Thyroid gland (tissue), 4 donors: ENCODE measurements at places on chromosomes 2 and 18. TPM values are rescaled to one million over a fixed set of nuclear protein-coding genes. Genes with fewer than 3 reads are reported as not detected.

Gene TMEM17
- 5.8 TPM for total RNA-seq

Gene PAX3
- total RNA-seq: not detected

Gene GRHL1
- 7.9 TPM for total RNA-seq

Gene STAM2
- 62.4 TPM for total RNA-seq

Gene MOCOS
- total RNA-seq: 1.0 TPM

Gene VSNL1
- total RNA-seq: not detected

Gene ITGB6
- total RNA-seq: 13.1 TPM

Gene RAB6D
- total RNA-seq: not detected

DNA sequence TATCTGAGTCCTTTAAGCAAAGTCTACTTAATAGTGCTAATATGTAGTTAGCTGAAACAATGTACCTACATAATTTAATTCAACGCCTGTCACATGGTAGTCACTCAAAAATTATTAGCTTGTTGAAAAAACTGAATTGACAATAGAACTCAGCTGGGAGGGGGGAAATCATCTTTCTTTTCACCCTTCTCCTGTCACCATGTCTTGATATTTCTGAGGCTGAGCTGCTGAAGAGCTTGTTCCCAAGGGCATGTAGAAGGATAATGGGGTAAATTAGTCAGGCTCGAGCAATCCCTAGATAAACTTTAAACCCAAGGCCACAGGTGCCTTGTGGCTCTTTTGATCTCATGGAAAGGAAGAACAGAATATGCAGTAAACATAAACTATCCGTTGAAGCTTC, 339.6 kb upstream of the LRATD1 start:
- no peaks in the 10 kb centered on the region for H3K36me3 ChIP-seq
- no peaks in the 10 kb centered on the region for H3K27me3 ChIP-seq
- no peaks in the 10 kb centered on the region for H3K4me1 ChIP-seq
- no peak overlapping the region for H3K27ac ChIP-seq

DNA sequence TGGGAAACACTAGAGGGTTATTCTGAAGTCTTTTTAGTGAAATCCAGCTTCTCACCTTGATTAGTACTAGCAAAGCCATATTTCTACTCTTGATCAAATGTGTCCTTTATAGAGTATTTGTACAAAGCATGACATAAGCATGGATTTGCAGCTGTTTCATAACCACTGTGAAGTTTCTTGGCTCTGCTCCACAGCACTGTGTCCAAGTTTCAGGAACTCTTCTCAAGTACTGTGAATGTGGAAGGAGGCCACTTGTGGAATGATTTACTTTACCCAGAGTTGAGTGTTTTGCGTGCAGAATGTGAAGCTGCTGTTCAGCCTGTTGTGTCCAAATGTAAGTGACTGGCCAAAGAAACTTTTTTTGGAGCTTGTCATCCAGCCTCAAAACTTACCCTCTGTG, 16.2 kb upstream of the MAPRE2 start:
- peaks cover 18% of the 10 kb centered on the region for H3K4me1 ChIP-seq
- no peak overlapping the region for H3K27ac ChIP-seq
- DNase-seq: peak; percentile 92
- no peaks in the 10 kb centered on the region for H3K36me3 ChIP-seq
- no peak overlapping the region for H3K4me3 ChIP-seq

DNA sequence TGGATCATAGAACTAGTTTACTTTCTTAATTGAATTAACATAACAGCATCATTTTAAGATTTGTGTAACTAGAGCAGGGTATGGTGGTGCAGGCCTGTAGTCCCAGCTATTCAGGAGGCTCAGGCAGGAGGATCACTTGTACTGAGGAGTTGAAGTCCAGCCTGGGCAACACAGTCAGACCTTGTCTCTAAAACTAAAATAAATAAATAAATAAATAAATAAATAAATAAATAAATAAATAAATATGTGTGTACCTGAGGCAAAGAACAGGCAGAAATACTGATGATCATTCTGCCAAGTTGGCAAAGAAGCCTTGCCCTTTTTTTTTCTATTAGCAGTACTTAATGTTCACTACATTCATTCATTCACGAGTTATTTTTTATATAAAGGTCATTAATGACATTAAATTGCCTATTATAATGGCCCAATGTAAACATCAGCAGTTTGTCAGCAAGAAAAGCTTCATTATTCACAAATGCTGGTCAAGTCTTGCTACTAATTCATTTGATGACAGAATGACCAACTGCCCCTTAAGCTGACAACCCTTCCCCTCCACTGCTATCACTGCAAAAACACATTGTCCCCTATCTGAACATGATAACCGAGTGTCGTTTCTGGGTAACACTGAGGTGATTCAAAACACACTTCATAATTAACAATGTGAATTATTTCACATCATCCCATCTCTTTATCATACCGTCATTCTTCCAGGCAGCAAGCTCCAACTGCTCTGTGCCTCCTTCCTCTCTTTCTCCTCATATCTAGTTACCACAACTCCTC, 39.0 kb downstream of the ARL5A start:
- H3K4me1 ChIP-seq: no peaks in the 10 kb centered on the region
- no peaks in the 10 kb centered on the region for H3K36me3 ChIP-seq
- H3K4me3 ChIP-seq: no peak overlapping the region

GRCh38 chr18:25759111-25759510, 331.3 kb downstream of the SS18 start:
- no peak overlapping the region for H3K4me3 ChIP-seq
- DNase-seq: no peak
- H3K27ac ChIP-seq: no peak overlapping the region
- no peaks in the 10 kb centered on the region for H3K4me1 ChIP-seq

DNA sequence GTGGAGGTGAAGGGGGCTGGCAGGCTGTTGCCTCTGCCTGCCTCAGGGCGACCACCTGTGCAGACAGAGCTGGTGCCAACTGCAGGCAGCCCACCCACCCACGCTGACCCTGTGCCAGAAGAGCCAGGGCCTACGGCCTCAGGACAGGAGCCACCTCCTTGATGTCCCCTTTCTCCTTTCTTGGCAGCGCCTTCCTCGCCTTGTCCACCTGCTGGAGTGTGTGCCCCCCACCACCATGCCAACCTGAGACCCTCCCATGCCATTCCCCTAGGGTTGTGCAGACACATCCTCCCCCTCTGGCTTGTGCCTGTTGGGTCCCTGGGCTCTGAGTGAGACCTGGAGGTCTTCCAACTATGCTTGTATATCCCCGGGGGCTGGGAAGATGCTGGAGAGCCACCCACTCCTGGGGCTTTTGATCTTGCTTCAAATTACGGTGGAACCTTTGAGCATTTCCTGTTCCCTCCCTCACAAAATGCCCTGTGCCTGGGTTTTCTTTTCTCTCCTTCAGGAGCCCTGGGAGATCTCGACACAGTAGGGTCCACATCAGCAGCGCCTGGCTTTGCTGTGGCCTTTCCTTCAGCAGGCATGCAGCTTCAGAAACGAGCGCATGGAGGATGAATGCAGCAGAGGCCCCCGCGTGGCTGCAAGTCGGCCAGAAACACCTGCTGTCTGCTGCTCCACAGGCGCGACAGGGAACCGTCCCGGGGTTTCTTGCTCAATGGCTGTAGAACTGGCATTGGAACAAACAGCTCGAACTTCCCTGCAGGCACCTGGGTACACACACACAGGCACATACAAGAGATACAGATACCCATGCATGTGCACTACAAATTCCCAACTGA, 65.9 kb upstream of the SH3RF3 start:
- no peak overlapping the region for H3K4me3 ChIP-seq
- no peak overlapping the region for H3K27ac ChIP-seq
- no peaks in the 10 kb centered on the region for H3K27me3 ChIP-seq
- H3K36me3 ChIP-seq: no peaks in the 10 kb centered on the region
- DNase-seq: no peak

DNA sequence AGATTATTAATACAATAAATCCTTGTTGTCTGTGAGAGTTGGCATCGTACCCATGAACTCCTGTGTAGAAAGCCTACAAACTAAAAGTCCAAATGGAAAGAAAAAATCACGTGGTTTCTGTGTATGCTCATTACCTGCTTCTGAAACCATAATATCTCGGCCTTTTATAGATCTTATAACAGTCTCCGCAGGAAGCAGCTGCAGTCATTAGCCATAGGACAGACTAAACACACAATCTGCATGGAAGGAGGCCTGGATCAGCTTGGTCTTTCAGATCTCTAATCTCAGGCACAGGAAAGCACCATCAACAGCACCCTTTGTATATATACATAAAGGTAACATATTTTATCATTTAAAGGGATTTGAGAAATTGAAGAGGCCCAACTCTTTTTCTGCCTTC, 508.9 kb upstream of the TCF4 start:
- H3K36me3 ChIP-seq: no peaks in the 10 kb centered on the region
- no peaks in the 10 kb centered on the region for H3K4me1 ChIP-seq
- no peaks in the 10 kb centered on the region for H3K27me3 ChIP-seq
- H3K27ac ChIP-seq: no peak overlapping the region

GRCh38 chr18:76209597-76209996, 285.4 kb downstream of the ZNF516 start:
- H3K27ac ChIP-seq: no peak overlapping the region
- no peaks in the 10 kb centered on the region for H3K36me3 ChIP-seq
- no peaks in the 10 kb centered on the region for H3K27me3 ChIP-seq
- no peaks in the 10 kb centered on the region for H3K4me1 ChIP-seq

GRCh38 chr18:74400813-74401212, 56.3 kb downstream of the DIPK1C start:
- H3K27ac ChIP-seq: no peak overlapping the region
- no peaks in the 10 kb centered on the region for H3K36me3 ChIP-seq
- no peaks in the 10 kb centered on the region for H3K27me3 ChIP-seq
- no peaks in the 10 kb centered on the region for H3K4me1 ChIP-seq

DNA sequence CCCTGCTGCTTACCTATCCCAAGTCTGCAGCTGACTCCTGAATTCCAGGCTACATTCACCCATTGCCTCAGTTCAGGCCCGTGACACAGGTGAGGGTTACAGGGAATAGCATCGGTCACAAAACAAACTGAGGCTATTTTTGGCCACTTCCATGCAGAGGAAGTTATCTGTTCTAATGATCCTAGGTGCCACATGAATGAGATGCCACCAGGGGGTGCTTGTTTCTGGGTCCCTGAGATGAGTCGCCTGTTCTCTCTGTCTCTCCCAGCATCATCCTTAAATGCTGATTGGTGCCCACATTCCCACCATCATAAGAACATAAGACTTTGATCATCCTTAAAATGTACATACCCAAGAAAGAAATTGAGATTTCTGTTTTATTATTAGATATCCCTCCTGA, 119.0 kb upstream of the CELF4 start:
- H3K36me3 ChIP-seq: no peaks in the 10 kb centered on the region
- H3K4me1 ChIP-seq: no peaks in the 10 kb centered on the region

- no peak for DNase-seq
- peaks cover 61% of the 10 kb centered on the region for H3K4me1 ChIP-seq
- no peak overlapping the region for H3K4me3 ChIP-seq
- no peaks in the 10 kb centered on the region for H3K36me3 ChIP-seq
- H3K27me3 ChIP-seq: no peaks in the 10 kb centered on the region
- H3K27ac ChIP-seq: peak overlapping the region; percentile 58
Observed at GRCh38 chr2:217975626-217976025, 27.2 kb downstream of the TNS1 start.

GRCh38 chr2:226256237-226256636, 543.4 kb downstream of the IRS1 start:
- no peak overlapping the region for H3K4me3 ChIP-seq
- no peak overlapping the region for H3K27ac ChIP-seq
- no peak for DNase-seq

DNA sequence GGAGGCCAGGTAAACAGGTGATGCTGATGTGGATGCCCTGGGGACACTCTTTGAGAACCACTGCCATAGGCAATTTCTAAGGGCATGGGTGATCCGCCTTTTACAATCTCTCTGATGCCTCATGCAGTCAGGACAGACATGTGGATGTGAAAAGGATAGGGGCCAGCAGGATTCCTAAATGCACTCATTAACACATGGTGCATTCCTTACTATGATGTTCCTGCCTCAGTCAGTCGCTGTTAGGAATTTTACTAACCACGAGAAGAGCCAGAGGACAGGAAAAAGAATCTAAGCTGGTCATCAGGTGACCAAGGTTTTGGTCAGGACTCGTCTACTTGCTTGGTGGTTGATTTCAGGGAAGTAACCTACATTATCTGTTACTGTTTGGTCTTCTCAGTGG, 191.0 kb downstream of the ARL4C start:
- H3K4me3 ChIP-seq: no peak overlapping the region
- H3K27ac ChIP-seq: no peak overlapping the region
- no peaks in the 10 kb centered on the region for H3K36me3 ChIP-seq
- no peak for DNase-seq

DNA sequence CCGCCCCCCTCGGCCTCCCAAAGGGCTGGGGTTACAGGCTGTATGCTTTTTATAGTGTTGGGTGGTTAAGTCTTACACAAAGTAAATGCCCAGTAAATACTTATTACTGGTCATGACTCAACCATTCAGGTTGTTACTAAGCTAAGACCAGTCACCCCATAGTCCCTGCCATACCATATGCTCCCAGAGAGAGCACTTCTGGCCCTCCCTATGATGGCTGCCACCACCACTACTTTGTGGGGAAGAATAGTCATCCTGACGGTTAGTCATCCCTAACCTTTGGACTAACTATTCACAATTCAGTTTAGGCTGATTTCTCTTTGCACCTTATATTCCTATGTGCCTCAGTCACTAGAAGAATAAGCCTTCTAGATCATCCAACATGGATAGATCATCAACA, 42.0 kb upstream of the MSH2 start:
- no peaks in the 10 kb centered on the region for H3K36me3 ChIP-seq
- H3K27ac ChIP-seq: no peak overlapping the region
- peaks cover 12% of the 10 kb centered on the region for H3K4me1 ChIP-seq
- DNase-seq: no peak
- no peak overlapping the region for H3K4me3 ChIP-seq

DNA sequence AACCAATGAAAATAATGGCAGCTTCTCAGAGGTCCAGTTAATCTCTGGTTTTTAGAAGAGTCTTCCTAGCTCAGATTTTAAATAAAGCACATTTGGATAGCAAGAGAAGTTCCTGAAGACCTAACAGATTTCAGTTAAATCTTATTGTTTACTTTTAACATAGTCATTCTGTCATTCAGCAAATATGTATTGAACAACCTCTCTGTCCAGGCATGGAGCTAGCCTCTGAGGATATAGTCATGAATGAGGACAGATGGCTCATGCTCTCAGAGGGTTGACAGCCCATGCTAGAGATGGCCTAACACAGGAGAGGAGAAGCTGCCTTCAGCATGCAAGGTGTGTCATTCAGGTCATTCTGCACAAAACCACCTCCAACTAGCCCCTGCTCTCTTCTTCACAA, 6.2 kb downstream of the CCBE1 start:
- no peak overlapping the region for H3K4me3 ChIP-seq
- no peaks in the 10 kb centered on the region for H3K36me3 ChIP-seq
- H3K4me1 ChIP-seq: peaks cover under 1% of the 10 kb centered on the region
- DNase-seq: no peak

DNA sequence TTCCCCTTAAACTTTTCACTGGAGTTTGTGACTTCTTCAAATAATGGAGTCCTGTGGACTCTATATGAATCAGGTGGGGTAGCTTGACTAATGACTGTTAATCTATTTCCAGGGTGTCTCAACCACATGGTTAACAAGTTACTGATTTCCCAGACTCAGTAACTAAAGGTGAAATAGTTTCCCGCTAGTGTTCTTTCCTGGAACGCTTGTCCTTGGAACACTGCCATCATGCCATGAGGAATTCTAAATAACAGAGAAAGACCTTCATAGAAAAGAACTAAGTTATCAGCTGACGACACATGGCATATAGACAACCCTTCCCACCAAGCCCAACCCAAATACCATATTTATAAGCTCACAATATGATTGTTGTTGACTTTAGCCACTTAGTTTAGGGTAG, 1027.9 kb upstream of the FAM98A start:
- no peak overlapping the region for H3K27ac ChIP-seq
- no peak overlapping the region for H3K4me3 ChIP-seq
- H3K27me3 ChIP-seq: no peaks in the 10 kb centered on the region
- DNase-seq: no peak
- H3K36me3 ChIP-seq: no peaks in the 10 kb centered on the region
